ENCODE measurements at places on chromosomes 13 and 19.

DNA sequence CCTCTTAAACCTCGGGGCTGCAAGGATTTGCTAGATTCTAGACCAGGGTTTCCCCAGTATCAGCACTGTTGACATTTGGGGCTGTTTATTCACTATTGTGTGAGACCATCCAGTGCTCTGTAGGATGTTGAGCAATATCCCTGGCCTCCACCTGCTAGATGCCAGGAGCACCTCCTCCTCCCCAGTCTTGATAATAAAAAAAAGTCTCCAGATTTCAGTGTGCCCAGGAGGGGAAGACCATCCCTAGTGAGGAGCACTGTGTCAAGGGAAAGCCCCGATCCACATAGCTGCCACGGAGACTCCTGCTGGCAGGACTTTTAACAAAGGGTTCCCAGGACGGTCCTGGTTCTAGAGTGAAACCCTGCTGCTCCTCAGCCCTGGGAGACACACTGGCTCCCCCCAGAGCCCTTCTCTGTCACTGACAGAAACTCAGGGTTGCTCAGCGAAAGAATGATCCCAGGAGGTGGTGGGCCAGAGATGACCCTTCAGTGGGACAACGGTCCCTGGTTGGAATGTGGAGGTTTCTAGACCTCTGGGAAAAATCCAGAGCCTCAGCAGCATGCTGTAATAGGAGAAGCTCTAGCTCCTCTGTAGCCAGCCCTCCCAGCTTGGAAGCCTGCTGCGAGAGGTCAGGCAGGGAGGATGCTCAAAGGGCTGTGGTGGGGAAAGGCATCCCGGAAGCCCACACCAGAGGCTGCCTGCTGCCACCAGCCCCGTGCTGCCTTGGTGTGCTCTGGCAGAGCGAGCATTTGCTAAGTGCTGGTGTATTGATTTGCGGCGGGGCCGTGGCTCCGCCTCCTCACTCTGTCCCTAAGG is 20.3 kb downstream of the LYL1 start:
- no peak for DNase-seq

DNA sequence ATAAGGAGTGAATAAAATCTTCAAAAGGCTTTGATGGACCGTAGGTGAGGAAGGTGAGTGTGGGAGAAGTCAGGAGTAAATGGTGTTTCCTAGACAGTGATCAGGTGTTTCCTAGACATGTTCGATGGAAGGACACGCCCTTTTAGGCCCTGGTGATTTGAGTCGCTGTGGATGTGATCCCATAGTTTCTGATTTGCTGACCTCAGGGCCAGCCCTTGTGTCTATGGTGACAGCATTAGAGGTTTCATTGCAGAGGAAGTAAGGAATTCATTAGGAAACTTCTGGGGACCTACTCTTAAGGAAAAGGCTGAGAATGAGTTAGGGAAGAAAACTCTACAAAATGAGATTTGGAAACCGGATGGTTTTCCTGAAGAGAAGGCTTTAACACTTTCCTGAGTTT is 31.5 kb upstream of the RNF113B start:
- no peak for DNase-seq

DNA sequence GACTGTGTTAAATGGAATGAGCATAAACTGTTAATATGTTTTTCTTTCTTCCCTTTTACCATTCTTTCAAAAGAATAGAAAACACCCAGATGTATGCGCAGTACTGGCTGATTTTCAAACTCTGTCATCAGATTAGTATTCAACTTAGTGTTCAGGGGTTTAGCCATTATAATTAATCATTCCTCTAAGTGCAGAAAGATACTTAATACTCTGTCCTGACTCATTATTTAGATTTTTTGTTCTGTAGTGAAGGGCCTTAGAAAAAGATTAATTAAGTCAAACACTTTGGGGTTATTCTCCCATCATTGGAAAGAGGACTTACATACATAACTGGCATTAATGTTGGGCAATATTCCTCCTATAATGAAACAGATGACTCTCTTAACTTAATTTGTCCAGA is 1316.7 kb upstream of the SLC10A2 start:
- no peak for DNase-seq

DNA sequence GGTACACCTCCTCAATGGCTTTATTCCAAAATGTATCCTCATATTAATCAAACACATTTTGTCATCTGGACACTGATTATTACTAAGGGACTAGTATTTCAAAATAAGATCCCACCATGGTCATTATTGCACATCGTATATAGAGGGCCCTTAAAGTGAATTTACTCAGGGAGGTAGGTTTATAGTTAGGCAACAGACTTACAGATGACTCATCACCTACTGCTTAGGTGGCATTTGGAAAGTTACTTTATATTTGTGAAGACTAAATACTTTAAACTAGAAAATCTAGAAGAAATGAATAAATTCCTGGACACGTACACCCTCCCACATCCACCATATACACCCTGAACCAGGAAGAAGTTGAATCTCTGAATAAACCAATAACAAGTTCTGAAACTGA is 353.0 kb downstream of the KCTD12 start:
- no peak for DNase-seq

GRCh38 chr19:16883522-16883921 is 5.3 kb upstream of the F2RL3 start:
- DNase-seq = no peak

- DNase-seq = peak; percentile 24
Measured at GRCh38 chr19:23817519-23817918, 58.8 kb upstream of the ZNF681 start.

- DNase-seq = no peak
Measured at GRCh38 chr13:74047931-74048600, 86.1 kb downstream of the KLF12 start.

DNA sequence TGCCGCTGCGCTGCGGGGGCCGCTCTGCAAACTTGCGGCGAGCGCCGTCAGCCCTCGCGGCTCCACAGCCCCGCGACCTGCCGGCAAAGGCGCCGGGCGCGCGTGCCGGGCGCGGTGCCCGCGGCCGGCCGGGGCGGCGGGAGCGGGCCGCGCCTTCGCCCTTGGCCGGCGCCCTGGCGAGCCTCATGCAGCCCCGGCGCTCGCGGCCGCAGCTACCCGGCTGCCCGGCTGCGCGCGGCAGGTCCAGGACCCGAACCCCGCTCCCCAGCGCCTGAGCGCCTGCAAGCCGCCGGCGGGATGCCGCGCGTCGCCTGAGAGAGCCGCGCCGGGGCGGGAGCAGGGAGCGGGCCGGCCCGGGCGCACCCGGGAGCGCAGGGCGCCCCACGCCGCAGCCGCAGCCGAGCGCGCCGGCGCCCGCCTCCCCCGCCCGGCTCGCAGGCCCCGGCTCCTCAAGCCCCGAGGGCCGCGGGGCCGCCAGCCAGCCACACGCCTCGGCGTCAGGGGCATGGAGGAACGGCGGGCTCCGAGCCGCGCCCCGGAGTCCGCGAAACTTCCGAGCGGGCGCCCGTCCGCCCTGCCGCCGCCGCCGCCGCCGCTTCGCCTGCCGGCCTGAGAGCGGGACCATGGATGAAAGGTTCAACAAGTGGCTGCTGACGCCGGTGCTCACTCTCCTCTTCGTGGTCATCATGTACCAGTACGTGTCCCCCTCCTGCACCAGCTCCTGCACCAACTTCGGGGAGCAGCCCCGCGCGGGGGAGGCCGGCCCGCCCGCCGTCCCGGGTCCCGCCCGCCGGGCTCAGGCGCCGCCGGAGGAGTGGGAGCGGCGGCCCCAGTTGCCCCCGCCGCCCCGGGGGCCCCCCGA is 564 bp downstream of the HS6ST3 start:
- DNase-seq = no peak

GRCh38 chr13:106507560-106508274 is 27.7 kb downstream of the EFNB2 start:
- DNase-seq = no peak

GRCh38 chr13:111120422-111120821 is 5.3 kb downstream of the ARHGEF7 start:
- no peak for DNase-seq

GRCh38 chr19:30283556-30283955 is 88.6 kb upstream of the ZNF536 start:
- DNase-seq = no peak

GRCh38 chr19:2645826-2646225 is 56.7 kb downstream of the GNG7 start:
- no peak for DNase-seq

GRCh38 chr13:25912961-25913360 is 138.9 kb downstream of the SHISA2 start:
- DNase-seq = no peak

GRCh38 chr13:28322256-28322905 is 172.5 kb downstream of the FLT1 start:
- DNase-seq = no peak

DNA sequence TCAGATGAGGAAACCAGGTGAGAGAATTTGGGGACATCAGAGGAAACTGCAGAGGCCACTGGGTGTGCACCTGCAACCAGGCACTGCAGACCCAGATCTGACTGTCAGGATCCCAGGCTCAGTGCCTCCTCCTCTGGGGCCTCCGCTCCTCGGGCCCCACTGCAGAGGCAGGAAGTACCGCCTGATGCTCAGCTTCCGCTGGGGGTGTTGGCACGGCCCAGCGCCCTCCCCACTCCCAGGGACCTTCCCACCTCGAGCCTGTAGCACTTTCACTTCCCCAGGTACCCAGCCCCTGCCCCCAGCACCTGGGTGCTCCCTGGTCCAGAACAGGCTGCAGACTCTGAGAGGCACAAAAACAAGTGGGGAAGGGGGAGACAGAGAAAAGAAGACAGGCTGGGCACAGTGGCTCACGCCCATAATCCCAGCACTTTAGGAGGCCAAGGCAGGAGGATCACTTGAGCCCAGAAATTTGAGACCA is 1.4 kb upstream of the CD37 start:
- DNase-seq = peak; percentile 84

- no peak for DNase-seq
Measured at GRCh38 chr13:47004540-47004939, 107.7 kb upstream of the HTR2A start.

DNA sequence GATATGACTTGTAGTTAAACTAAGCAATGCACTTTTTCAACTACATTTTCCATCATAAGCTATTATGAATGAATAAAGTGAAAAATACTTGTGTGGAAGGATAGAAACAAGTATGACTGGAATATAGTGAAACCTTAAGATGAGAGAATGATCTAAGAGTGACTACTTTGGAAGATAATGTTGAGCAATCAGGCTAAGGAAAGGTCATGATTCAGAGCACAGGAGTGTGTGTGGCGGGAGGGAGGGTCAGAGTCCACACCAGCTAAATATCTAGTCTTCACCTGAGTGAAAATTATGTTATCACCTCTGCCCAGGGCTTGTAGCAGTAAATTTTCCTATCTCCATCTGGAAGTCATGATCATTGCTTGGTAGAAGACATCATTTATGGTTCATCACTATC is 833.4 kb upstream of the ATXN8OS start:
- DNase-seq = no peak

DNA sequence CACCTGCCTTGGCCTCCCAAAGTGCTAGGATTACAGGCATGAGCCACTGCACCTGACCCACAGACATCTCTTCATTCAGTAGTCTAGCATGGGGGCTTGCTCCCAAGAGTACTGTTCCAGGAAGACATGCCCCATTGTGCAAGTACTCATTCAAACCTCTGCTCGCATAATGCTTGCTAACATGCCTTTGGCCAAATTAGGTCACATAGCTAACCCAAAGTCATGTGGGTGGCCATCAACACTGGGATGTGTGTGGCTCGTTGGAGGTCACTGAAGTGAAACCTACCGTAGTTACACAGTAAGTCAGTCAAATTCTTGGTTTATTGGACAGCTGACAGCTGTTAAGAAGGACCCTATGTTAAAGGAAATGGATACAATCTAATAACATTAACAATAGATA is 20.3 kb downstream of the RFXAP start:
- no peak for DNase-seq

GRCh38 chr13:97108530-97108900 is 113.6 kb upstream of the MBNL2 start:
- DNase-seq = no peak

GRCh38 chr13:90746230-90746629 is 601.3 kb upstream of the MIR17HG start:
- DNase-seq = no peak

DNA sequence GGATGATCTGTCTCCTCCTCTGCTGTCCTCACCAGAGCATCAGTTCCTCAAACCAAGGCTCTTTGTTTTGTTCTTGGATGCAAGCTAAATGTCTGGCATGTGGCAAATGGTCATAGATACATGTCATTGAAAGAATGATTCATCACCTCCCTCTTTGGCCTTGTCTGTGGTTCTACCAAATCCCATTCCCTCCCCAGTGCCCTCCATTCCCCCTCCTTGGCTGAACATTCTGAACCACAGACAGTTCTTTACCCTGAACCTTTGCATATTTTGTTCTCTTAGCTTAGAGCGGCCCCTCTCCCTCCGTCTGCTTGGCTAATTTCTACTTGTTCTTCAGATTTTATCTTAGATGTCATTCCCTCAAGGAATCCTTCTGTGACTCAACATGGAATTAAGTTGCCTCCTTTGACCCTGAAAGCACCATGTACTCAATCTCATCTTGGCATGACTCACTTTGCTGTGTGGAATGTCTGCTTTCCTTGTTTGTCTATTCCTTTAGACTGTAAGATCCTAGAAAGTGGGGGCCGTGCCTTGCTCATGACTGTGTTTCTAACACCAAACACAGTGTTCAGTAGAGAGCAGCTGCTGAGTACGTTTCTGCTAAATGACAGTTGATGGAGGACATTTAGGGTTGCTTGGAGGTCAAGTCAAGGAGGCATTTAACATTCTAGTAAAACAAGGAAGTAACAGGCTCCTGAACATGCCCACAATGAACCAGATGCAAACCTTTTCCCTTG is 8.1 kb downstream of the ALOX5AP start:
- no peak for DNase-seq

- no peak for DNase-seq
Measured at GRCh38 chr19:3289971-3290569, 65.6 kb downstream of the CELF5 start.

DNA sequence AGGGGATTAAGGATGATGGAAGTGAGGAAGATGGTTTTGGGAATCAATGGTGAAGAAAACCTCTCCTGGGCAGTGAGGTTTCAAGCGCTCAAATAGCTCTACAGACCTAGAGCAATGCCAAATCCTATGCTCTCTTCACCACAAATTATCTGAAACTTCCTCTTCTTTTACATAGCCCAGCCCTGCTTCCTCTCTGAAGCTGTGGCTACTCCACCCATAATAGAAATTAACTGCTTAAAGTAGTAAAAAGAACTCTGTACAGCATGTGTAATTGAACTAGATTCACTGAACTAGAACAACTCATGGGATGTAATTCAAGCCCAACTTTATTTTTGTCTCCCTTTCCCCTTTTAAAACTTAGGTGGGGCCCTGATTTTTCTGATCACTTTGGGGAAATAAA is 20.4 kb upstream of the IFT88 start:
- no peak for DNase-seq

DNA sequence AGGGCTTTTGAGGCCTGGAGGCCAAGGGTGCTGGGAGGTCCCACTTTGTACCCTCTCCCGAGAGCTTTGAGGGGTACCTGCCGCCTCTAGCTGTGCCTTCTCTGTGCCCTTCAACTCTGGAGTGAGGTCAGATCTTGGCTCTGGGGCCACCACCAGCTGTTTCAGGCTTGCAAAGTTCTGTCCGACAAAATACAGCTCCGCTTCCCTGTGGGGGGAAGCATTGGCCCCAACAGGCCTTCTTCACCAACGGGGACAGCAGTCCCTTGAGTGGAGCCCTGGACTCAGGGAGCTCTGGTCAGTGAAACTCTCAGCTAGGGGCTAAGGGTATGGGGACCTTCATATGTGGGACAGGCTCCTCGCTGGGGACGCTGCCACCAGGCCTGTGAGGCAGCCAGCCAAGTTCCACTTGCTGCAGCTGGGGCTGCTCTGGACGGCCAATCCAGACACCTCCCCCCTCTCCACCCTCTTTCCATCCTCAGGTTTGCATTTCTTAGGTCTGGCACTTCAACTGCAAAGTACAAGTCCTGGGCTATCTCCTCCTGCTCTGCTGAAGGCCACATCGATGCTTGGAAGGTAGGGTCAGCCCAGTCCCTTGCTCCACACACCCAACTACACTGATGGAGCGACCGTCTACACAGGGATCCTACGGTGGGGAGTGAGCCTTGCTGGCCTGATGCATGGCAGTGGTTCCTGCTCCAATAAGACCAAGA is 46.8 kb downstream of the C13orf46 start:
- no peak for DNase-seq
